Adrenal gland (tissue), 19 donors: ENCODE measurements at places on chromosomes 2 and 18. TPM values are rescaled to one million over a fixed set of nuclear protein-coding genes. Genes with fewer than 3 reads are reported as not detected.

DNA sequence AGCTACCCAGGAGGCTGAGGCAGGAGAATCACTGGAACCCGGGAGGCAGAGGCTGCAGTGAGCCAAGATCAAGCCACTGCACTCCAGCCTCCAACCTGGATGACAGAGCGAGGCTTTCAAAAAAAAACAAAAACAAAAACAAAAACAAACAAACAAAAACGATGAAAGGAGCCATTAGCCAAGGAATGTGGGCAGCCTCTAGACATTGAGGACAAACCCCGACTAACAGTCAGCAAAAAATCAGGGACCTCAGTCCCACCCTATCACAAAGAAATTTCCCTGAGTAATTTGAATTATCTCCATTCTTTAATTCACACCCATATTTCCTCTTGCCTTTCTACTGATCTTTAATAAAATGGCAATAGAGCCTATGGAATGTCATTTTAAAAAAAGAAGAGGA, 75.8 kb downstream of the MBD2 start:
- no peaks in the 10 kb centered on the region for H3K4me1 ChIP-seq
- H3K27ac ChIP-seq = no peak overlapping the region
- no peak overlapping the region for H3K4me3 ChIP-seq

Gene NT5DC4
- total RNA-seq = not detected

Gene GALNT13
- total RNA-seq = 0.65 TPM

Gene SERTAD2
- 10.3 TPM for total RNA-seq

Gene ADCY3
- 48.7 TPM for total RNA-seq
